ENCODE measurements at places on chromosomes 6 and 20.

- no peak for DNase-seq
Measured at GRCh38 chr6:46741482-46741881, 5.3 kb upstream of the ANKRD66 start.

GRCh38 chr20:35196313-35196712 lies 24.4 kb downstream of the PROCR start:
- no peak for DNase-seq

GRCh38 chr6:170200458-170200891 lies 90.4 kb downstream of the DLL1 start:
- DNase-seq = no peak

DNA sequence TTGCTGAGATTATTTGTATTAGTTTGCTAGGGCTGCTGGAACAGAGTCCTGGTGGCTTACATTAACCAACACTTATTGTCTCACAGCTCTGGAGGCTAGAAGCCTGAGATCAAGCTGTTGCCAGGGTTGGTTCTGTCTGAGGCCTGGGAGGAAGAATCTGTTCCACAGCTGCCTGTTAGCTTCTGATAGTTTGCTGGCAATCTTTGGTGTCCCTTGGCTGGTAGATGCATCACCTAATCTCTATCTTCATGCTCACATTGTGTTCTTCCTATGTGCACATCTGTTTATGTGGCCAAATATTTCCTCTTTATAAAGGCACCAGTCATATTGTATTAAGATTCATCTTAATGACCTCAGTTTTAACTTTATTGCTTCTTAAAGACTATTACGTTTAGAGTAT lies 19.5 kb downstream of the SF3B5 start:
- no peak for DNase-seq

GRCh38 chr20:16206817-16207216 lies 366.4 kb downstream of the KIF16B start:
- no peak for DNase-seq

DNA sequence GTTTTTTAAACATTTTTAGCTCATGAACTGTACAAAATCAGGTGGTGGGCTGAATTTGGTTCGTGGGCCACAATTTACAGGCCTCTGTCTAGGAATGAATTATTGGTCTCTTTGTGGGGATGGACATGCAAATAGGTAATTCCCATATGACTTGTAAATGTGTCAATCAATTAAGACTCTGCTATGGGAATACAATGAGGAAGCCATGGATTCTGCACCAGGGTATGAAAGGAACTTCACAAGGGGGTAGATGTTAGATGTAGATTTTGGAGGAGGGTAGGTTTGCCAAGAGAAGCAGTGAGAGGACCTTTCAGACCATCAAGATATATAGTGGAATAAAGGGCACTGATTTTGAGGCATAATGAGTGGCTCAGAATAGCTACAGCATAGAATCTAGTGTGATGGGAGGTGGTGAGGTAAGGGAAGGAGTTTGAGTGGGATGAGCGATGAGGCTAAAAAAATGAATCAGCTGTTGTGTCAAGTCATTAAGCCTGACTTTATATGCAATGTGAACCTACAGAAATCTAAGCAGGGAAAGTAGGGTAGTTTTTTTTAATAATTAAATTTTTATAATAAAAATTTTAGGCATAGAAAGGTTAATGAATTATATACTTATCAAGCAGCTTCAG lies 32.6 kb upstream of the RNF182 start:
- DNase-seq = no peak

GRCh38 chr6:62670490-62671223 lies 384.6 kb upstream of the KHDRBS2 start:
- DNase-seq = no peak

DNA sequence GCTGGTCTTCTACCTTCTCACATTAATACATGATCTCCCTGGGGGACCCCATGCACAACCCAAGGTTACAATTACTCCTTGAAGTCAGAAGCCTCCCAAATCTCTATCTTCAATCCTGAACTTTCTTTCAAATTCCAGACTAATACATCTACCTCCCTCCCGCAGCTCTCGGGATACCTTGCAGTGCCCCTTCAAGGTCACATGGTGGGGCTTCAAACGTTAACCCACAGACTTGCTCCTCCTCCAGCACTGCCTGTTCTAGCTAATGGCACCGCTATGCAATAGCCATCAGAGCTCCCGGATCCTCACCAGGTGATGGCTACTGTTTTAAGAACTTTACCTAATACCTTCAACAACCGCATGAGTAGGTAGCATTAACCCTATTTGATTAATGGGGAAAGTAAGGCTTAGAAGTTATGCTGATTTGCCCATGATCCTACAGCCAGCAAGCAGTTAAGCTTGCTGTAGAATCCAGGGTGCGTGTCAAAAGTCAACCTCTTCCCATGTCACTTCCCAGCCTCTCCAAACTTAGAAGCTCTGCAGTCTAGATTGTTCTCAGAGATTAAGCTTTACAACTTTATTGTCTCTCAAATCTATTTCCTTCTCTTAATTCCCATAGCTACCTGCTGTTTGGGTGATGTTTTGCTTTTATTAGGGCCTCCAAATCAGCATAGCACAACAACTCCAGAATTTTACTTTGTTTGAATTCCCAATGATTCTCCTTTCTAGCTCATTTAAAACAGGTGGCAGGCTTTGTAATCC lies 44.7 kb downstream of the PLAGL1 start:
- DNase-seq = no peak

GRCh38 chr6:126063512-126064146 lies 77.3 kb downstream of the TRMT11 start:
- DNase-seq = no peak

- no peak for DNase-seq
Measured at GRCh38 chr6:137423451-137424168, 70.6 kb downstream of the OLIG3 start.

DNA sequence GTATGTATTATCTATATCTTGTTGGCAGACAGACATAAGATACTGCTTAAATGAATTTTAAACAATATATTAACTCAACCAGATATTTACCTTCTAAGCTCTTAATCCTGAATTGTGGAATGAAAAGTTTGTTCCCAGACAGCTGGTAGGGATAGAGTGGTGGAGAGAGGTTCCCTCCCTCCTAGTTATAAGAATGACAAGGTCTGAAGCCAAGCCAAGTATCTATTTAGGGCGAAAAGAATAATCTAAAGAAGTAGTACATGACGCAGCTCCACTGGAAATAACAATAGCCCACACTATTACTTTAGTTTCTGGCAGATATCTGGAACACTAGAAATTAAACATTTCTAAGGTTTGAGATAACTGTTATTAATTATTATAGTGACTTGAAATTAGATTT lies 104.3 kb downstream of the AHI1 start:
- DNase-seq = no peak

- DNase-seq = no peak
Measured at GRCh38 chr6:151300267-151300991, 60.7 kb downstream of the AKAP12 start.

GRCh38 chr20:1491860-1492642 lies 831 bp upstream of the SIRPB2 start:
- DNase-seq = no peak

- no peak for DNase-seq
Measured at GRCh38 chr20:41352666-41353065, 12.0 kb downstream of the LPIN3 start.

DNA sequence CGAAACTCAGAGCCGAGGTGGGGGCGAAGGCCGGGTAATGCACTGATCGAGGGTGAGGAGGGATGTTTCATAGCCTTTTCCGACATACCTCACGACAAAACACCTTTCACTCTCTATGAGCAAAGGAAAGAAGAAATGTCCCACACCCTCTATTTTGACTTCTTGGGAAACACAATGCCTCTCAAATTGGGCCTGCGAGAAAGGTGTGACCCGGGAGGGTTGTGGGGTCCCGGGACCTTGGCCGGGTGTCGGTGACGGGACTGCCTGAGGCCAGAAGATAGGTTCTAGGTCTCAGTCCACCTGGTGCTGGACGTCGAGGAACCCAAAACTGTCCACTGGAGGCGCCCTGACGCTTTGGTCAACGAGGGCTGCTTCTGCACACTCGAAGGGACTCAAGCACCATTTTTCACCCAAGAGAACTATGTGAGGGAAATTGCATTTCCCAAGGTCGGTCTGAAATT lies 41.1 kb upstream of the OSTM1 start:
- peak; percentile 52 for DNase-seq

GRCh38 chr6:166258854-166259276 lies 49.3 kb downstream of the PRR18 start:
- no peak for DNase-seq

GRCh38 chr6:54108271-54108670 lies 3.0 kb upstream of the MLIP start:
- DNase-seq = no peak

GRCh38 chr6:153963352-153963751 lies 75.7 kb upstream of the OPRM1 start:
- no peak for DNase-seq

- DNase-seq = no peak
Measured at GRCh38 chr6:45487645-45488044, 109.9 kb upstream of the SUPT3H start.

GRCh38 chr20:13396022-13396421 lies 174.9 kb downstream of the ISM1 start:
- no peak for DNase-seq

Data from spinal cord (tissue), 10 donors.